Stimulated activated CD4-positive, alpha-beta T cell treated with anti-CD3 and anti-CD28 coated beads, Interleukin-1b, Interleukin-23, amount 100 ng/mL, for 1 hour (primary cell): ENCODE measurements at places on chromosomes 1 and 21.

GRCh38 chr1:210340841-210341240 is 12.1 kb downstream of the HHAT start:
- DNase-seq = no peak

- no peak for DNase-seq
Measured at GRCh38 chr21:45856442-45856841, 125.1 kb upstream of the COL6A1 start.

- no peak for DNase-seq
Measured at GRCh38 chr21:45985471-45986315, 4.1 kb downstream of the COL6A1 start.

DNA sequence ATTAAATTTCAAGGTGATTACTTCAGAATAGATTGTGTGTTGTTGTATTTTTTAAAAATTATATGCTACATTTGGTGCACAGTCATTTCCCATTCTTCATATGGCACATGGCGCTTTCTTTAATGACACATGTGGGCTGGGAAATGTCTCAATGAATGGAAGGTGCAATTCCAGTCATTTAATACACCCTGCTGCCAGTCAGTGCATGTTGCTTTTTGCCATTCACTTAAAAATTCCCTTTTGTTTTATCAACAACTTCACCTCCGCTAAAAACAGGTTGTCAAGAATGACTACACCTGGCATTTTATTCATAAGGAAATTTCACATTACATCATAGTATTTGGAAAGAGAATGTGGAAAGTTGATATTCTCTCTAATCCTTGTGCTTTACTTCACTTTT is 716.4 kb upstream of the ADAMTS5 start:
- no peak for DNase-seq

DNA sequence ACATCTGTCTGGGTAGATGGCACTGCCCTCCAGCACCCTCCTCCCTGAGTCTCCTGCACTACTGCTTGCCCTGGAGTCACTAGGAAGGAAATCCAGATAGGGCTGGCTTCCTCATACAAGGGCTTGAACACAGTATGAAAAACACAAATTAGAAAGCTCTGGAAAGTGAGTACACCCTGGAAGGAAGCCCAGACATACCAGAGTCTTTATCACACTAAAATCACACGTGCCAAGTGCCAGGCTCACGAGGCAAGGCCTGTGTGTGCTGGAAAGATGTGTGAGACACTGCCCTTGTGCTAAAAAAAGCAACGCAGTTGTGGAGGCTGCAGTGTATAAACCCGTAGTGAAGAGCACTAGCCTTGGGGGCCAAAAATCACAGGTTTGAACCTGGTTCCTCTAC is 28.3 kb upstream of the S100A7 start:
- no peak for DNase-seq

GRCh38 chr1:158122833-158123388 is 57.8 kb upstream of the CD1D start:
- DNase-seq = no peak

DNA sequence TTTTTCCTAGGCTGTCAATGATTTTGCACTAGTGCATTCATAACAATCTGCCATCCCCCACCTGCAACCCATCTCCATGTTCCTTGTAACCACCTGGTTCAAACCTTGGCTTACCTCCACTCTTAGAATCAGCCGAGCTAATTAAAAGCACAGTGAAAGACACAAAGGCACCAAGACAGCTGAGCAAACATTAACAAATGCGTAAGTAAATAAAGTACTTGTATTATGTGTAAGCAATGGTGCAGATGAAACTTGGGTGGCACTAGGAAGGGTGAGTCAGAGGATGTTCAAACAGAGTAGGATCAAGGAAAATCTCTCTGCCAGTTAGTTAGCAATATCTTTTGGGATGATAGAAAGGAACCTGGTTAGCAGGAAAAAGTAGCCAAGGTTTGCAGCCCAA is 5.1 kb upstream of the FOXJ3 start:
- no peak for DNase-seq

DNA sequence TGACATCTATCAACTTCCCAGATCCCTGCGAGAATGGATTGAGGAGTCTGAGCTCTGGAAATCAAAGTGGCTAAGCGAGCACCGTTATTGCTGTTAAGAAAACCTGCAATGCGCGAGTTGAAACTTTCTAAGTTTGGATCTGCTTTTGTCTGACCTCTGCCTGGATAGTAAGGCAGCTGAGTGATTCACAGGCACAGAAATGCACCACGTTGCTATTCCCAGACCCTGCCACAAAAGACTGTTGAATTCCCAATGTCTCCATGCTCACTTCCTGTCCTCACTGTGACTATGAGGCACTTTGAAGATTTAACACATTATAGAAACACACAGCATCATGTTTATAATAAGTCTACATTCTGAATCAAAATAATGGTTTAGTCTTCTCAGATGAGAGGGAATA is 27.1 kb upstream of the CNIH3 start:
- DNase-seq = no peak

DNA sequence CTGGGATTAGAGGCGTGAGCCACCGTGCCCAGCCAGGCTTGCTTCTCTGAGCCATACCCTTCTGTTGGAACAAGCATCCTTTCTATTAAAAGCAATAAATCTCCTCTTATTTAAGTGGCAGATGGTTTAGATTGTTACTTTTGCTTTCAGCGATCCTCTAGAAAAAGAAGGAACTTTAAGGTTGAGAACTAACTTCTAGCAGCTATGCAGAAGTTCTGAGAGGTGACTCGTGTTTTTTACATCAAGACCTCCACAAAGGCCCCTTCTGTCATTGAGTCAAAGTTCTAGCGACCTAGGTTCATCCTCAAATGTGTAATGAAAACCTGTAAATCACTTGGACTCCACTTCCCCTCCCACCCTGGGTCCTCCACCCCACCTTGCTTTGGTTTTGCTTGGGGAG is 30.8 kb downstream of the PLEKHO1 start:
- DNase-seq = no peak

- no peak for DNase-seq
Measured at GRCh38 chr21:41147096-41147978, 20.6 kb upstream of the BACE2 start.

DNA sequence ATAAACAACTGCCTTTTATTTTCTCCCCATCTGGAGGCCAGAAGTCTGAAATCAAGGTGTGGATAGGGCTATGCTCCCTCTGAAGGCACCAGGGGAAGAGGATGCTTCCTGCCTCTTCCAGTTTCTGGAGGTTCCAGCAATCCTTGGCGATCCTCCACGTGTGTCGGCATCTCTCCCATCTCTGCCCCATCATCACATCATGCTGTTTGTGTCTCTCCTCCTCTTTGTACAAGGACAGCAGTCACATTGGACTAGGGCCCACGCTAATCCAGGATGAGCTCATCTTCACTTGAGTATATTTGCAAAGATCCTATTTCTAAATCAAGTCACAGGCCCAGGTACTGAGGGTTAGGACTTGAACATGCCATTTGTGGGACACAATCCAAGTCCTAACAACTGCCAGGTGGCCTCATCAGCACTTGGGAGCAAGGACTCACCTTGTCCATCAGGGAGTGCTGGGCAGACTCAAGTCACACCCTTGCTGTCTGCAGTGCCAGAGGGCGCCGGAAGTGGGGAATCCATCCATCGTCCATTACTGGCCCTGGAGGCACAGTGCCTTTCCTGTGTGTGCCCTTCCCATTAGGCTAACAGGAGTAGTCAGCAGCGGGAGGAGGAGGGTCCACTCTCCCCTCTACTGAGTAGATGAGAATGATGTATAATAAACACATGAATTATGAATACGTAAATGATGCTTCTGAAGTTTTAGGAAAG is 185.4 kb upstream of the AJAP1 start:
- DNase-seq = no peak

DNA sequence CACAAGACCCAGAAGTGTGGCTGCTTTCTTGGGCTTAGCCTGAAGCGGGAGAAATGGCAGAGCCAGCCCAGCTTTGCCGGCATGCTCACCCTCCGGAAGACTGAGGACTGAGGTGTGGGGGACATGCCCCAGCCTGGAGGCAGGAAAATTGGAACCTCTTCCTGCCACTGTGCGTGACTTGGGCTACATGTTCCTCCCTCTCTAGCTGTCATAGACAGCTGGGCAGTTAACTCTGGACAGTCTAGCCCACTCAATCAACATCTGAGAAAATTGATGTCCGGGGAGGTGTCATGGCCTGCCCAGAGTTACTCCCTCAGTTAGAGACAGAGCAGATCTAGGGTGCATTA is 59.7 kb downstream of the UBE2T start:
- DNase-seq = no peak

GRCh38 chr1:158818560-158818959 is 12.6 kb upstream of the MNDA start:
- no peak for DNase-seq

- DNase-seq = no peak
Measured at GRCh38 chr1:23019863-23020625, 776 bp downstream of the KDM1A start.

DNA sequence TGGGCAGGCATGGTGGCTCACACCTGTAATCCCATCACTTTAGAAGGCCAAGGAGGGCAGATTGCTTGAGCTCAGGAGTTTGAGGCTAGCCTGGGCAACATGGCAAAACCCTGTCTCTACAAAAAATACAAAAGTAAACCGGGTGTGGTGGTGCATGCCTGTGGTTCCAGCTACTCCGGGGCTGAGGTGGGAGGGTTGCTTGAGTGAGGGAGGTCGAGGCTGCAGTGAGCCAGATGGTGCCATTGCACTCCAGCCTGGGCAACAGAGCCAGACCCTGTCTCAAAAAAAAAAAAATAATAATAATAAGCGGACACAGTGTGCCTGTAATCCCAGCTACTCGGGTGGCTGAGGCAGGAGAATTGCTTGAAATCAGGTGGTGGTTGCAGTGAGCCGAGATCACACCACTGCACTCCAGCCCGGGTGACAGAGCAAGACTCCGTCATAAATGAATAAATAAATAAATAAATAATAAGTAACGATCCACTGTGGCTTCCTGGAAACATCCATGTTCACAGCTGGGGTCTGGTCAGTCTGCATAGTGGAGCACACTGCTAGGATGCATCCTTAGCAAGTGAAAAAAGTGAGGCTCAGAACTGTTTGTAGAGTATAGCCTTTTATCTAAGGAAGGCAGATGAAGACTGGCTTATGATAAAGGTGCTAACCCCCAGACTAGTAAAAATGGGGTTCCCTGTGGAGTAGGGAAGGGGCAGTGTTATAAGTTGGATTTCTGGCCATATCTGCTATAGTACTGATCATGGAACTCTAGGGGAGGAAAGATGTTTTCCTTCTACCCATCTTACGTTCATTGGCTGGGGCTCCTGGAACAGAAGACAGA is 15.7 kb downstream of the PKNOX1 start:
- no peak for DNase-seq

- no peak for DNase-seq
Measured at GRCh38 chr1:201026234-201026633, 2.7 kb upstream of the KIF21B start.

DNA sequence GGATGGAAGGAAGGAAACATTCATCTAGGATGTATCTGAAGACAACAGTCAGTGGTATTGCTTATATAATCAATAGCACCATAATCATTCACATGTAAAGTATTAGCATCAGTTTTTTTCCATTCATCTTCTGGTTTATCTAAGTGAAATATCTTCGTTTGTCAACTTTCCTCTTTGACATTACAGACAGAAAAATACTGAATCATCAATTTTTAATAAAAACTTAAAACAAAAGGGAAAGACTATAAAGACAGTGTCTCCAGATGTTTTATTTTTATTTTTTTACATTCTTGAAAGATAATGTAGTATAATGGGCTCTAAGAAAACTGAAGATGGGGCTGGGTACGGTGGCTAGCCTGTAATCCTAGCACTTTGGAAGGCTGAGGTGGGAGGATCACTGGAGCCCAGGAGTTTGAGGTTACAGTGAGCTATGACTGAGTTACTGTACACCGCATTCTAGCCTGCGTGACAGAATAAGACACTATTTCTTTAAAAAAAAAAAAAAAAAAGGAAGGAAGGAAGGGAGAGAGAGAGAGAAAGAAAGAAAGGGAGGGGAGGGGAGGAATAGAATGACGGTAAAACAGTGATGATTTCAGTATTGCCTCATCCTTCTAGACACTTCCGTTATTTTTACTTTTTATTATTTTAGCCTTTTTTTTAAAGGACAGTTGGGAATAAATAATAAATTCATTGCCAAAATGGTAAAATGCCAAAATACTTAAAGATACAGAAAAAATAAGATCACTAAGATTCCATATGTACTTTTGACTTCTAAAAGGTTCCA is 89.5 kb downstream of the NRIP1 start:
- DNase-seq = no peak

GRCh38 chr1:78483903-78484302 is 6.9 kb upstream of the PTGFR start:
- no peak for DNase-seq

DNA sequence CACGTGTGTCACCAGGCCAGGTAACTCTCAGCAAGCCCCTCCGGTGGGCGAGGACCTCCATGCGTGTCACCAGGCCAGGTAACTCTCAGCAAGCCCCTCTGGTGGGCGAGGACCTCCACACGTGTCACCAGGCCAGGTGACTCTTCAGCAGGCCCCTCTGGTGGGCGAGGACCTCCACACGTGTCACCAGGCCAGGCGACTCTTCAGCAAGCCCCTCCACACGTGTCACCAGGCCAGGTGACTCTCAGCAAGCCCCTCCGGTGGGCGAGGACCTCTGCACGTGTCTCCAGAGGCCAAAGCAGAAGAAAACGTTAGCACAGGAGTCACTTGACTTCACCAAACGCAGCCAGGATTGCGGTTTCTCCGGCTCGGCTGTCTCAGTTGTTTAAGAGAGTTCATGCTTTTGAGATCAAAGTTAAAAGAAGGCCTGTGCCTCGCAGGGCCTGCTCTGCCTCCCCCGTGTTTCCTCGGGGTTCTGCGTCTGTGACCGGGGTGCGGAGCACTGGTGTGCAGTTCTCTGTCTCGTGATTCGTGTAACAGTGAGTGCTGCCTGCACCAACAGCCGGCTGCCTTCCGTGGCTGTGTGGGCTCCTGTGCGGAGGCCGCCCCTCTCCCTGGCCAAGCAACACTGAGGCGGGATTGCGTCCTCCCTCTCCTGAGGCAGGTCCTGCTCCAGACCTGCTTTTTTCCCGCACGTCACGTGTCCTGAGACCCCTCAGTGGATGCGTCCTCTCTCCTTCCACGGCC is 56.6 kb downstream of the PRKCZ start:
- no peak for DNase-seq

GRCh38 chr1:153536012-153536670 is 350 bp upstream of the S100A6 start:
- peak; percentile 47 for DNase-seq

- no peak for DNase-seq
Measured at GRCh38 chr1:54256522-54257345, 56.8 kb downstream of the MRPL37 start.

- DNase-seq = no peak
Measured at GRCh38 chr1:200880212-200880611, 7.4 kb downstream of the GPR25 start.

GRCh38 chr1:93178418-93178817 is 1.8 kb downstream of the TMED5 start:
- no peak for DNase-seq

DNA sequence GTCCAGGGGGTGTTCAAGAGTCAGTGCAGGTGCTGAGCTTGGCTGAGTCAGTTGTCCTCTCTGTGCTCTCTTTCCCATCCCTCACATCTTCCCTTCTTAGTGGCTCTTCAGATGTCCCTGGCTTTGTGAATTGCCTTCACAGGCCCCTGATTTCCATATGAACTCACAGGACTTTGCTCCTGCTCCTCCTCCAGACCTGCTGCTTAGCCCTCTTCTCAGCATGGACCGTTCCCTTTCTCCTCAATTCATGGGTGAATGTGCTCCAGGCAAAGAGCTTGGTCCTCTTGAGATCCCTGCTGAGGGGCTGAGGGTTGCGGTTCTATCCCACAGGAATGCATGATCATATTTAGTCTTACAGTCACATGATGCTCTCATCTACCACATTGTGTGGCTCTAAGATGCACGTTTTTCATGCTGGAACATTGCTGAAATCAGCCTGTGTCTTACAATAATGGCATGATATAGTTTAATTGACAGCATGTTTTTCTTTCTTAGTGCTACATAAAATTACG is 30.5 kb downstream of the CACNA1E start:
- no peak for DNase-seq
